Immature natural killer cell (primary cell): ENCODE measurements at places on chromosomes 5 and 9.

DNA sequence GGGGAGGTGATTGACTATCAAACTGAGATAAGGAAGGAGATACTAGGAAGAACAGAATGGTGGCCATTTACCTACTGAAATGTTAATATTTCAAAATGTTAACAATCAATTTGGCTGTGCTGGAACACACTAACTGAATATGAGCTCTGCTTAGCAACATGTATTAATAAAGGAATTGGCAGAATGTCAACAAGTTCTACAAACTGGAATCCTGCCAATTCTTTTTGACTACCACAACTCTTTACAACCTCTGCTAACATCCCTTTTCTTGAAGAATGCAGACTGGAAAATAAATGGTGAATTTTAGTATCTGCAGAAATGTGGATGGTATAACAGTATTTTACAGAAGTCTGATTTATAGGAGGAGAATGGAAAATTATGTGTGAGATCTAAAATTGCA, 446.4 kb downstream of the ISL1 start:
- no peak for DNase-seq

DNA sequence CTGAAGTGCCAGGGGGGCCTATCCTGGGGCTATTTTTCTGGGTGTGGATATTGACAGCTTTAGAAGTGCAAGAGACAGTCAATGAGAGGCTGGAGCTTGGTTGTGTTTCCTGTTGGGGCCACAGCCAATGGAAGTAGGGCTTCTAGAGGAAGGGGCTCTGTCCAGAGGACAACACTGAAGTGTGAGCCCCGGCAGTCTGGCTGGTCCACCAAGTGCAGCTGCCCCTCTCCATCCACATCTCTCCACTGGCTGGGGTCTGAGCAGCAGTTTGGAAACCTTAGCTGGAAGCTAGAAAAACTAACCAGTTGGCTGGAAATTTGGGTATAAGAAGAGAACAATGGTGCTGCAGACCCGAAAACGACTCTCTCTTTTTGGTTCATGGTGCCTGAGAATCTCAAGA, 64.3 kb upstream of the PSD2 start:
- no peak for DNase-seq

- DNase-seq = no peak
Measured at GRCh38 chr9:107827304-107827703, 337.7 kb upstream of the KLF4 start.

GRCh38 chr5:179229331-179229831, 115.9 kb downstream of the ADAMTS2 start:
- DNase-seq = no peak

DNA sequence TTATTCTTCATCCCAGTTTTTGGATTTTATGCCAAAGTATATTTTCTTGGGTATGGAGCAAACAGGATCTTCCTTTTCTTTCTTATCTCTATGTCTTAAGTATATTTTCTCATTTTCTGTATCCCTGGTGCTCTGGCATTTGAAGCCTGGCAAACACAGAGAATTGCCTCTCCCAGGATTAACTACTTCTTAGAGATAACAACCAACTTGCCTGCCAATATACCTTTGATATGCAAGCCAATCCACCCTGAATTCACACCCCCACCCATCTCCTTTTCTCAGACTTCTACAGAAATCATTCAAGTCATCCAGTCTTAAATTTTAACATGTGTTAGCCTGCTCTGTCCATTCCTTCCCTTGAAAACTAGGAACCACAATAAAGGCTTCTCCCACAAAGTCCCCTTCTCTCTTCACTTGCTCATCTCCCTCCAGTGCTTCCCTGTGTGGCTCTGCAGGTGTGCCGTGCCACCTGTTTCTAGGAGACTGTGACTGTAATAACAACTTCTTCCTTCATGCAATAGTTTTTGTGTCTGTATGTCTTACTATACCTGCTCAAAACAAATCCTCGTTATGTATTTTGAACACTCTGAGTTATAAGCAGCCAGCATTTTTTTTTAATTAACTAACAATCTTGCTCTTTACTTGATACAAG, 649.7 kb upstream of the RIOK2 start:
- DNase-seq = no peak

DNA sequence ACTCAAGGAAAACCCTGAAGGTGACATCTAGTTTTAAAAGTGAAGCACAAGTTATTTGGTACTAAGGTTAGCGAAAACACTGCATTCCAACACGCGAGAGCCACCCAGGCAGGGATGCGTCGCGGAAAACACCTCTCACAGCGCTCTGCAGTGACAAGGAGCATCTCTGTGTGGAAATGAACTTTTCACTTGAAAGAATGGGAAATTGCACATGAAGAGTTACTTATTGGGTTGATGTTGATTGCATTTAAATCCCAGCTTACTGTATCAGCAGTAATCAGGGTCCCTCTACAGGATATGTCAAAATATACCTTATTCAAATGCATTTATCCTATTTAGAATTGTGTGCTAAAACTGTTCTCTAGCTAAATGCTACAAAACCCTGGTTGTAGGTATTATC, 144.4 kb downstream of the BNC2 start:
- no peak for DNase-seq

- DNase-seq = no peak
Measured at GRCh38 chr9:127572961-127573721, 38.9 kb upstream of the STXBP1 start.

DNA sequence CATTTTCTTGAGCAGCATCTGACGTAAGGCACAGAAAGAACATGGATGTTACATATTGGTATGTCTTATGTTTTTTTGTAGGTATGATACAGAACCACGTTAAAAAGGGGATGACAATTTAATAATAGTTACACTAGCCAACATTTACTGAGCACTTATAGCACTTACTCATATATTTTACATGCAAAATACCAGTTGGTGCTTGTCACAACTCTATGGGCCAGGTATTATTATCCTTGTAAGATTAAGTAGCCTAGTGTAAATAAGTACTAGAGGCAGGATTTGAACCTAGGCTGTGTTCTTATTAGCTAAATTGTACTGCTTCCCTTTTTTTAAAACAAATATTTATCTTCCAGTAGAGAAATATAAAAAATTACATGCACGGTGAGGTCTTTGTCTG, 83.5 kb downstream of the RANBP17 start:
- no peak for DNase-seq

DNA sequence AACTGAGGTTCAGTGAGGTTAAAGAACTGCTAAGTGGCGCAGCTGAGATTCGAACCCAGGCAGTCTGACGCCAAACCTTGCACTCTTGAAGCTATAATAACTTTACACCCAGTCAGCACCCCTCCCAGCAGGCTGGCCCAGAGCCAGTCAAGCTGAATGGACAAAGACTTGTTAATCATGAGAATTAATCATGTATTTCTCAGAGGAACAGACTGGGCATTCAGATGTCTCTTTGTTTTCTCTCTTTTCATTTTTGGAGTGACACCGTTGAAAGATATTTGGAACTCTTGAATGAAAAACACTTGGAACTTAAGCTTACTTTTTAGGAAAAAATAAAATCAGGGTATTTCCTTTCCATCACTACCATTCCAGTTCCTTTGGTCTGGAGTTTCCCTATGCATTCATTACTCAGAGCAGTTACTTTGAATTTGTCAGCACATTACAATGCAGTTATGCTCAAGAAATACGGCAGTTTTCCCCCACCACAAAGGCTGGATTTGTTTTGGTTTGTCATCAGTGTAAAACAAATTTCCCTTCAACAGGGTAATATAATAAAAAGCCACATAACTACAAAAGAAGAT, 22.6 kb upstream of the MAMDC2 start:
- no peak for DNase-seq

DNA sequence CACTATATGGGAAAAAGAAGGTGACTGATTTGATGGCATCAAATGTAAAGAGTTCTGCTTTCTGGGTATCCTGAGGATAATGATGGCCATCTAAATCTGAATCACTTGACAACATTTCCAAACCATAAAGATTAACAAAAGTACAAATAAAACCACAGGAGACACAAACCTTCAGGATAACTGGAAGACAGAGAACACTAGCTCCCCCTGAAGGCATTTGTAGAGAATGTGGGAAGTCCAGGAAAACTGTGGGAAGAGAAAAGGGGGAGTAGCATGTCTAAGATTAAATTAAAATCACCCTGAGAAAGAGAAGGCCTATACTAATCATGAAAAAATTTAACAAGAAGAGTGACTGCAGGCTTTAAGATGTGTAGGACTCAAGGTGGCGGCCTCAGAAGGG, 116.2 kb downstream of the PRELID2 start:
- DNase-seq = no peak
